Astrocyte of the cerebellum (primary cell): ENCODE measurements at places on chromosomes 12 and 14.

GRCh38 chr12:122483969-122484368 is 16.8 kb downstream of the ZCCHC8 start:
- no peak for DNase-seq

GRCh38 chr14:34966413-34966812 is 16.4 kb upstream of the SRP54 start:
- DNase-seq = no peak

DNA sequence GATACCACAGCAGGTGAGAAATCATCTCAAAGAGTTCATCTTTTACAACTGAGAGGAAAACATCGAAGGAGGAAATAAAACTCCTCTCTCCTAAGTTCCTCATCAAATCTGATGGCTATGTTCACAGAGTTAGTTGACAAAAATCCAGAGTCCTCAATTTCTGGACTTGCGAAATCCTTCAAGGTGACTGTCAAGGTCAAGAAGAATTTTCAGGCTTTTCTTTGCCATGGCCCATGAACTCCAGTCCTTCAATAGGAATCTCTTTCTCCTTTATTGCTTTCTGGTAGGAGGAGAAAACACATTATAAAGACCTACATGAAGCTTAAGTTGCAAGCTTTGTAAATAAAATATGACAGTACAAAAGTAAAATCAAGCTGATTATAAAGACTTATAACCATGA is 1.5 kb downstream of the TRIAP1 start:
- DNase-seq = no peak

GRCh38 chr12:108806346-108806745 is 51.0 kb downstream of the SSH1 start:
- DNase-seq = no peak

GRCh38 chr12:25883026-25883916 is 75.2 kb upstream of the RASSF8 start:
- DNase-seq = no peak

- DNase-seq = peak; percentile 34
Observed at GRCh38 chr14:53516261-53516774, 363.2 kb upstream of the DDHD1 start.

- DNase-seq = peak; percentile 64
Observed at GRCh38 chr12:30847259-30847658, 79.3 kb upstream of the TSPAN11 start.

GRCh38 chr14:55964821-55965220 is 153.4 kb upstream of the PELI2 start:
- no peak for DNase-seq

- DNase-seq = peak; percentile 13
Observed at GRCh38 chr14:94180655-94181271, 6.6 kb downstream of the PPP4R4 start.

- no peak for DNase-seq
Observed at GRCh38 chr14:81031488-81031887, 76.1 kb downstream of the TSHR start.

DNA sequence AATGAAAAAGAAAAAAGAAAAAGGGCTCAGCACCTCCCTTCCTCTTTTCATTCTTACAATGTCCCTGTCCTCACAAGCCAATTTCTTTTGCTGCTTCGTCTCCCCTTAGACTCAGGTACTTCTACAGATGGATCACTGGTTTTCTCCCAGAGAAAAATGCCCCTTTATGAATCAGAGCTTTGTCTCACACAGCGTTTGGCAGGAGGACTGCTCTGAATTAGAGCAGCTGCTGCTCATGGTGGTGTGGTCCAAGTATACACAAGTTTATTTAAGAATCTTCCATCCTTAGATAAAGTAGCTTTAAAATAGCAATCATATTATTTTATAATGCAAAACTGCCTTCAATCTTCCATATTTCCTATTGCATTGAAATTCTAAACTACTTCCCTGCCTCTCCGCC is 80.3 kb downstream of the SLC8A3 start:
- DNase-seq = no peak

DNA sequence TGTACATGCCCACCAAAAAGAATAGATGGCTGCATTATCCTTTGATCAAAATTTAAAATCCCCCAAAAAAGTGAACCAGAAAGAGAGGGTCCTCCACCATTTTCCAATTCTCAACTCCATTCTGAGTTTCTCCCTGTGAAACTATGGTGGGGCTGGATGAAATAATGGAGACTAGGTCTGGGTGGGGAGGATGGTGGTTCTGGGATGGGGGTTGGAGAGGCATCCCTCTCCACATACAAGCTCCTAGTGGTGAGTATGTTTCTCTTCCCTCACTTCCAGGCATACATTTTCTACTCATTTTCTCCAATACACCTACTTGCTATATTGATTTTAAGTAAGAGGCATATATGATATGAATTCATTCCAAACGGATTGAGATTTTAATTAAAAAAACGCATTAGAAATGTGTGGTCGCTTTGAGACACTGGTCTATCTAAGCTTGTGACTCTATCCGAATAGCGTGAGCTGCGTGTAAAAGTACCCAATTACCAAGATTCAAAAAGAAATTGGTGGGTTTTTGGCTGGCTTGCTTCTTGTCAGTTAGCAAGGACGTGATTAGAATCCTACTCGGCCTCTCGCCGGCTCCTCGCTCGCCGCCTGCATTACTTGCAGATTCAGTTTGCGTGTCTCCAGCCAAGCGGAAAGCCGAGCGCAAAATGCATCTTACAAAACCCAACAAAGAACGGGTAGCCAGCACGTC is 3.4 kb downstream of the ASCL1 start:
- DNase-seq = no peak

DNA sequence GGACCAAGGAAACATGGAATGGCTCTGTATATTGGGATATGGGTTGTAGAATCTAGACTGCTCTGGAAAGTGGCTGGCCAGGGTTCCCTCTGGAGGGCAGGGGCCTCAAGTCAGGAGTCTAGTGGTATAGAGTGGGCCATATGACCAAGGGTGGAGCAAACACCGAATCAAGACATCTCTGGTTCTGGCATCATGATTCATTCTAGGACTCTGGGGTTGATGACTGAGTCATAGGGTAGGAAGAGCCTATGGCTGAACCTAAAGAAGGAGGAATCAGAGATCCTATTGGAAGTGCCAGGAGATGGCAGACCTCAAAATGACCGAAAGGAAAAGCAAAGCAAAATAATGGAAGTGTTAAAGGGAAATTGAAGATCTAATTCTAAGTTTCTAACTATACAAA is 356.4 kb upstream of the PRICKLE1 start:
- DNase-seq = no peak

DNA sequence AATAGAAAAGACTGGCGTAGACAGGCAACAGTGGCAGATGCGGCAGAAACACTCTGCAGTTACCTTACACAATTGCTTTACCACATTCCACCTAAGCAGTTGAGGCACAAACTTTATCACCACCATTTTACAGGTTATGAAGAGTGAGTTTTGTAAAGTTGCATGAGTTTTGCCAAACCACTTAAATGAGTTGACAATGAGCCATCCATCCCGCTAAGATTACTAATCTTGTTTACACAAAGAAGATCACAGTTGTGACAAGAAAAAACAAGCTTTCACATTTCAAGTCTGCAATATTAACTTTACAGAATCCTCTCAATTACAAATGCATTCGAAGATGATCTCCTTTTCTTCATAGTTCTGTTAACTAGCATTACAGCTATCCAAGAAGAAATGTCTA is 1.8 kb downstream of the TMCC3 start:
- no peak for DNase-seq

GRCh38 chr14:27712364-27712763 is 1054.2 kb upstream of the FOXG1 start:
- DNase-seq = no peak

DNA sequence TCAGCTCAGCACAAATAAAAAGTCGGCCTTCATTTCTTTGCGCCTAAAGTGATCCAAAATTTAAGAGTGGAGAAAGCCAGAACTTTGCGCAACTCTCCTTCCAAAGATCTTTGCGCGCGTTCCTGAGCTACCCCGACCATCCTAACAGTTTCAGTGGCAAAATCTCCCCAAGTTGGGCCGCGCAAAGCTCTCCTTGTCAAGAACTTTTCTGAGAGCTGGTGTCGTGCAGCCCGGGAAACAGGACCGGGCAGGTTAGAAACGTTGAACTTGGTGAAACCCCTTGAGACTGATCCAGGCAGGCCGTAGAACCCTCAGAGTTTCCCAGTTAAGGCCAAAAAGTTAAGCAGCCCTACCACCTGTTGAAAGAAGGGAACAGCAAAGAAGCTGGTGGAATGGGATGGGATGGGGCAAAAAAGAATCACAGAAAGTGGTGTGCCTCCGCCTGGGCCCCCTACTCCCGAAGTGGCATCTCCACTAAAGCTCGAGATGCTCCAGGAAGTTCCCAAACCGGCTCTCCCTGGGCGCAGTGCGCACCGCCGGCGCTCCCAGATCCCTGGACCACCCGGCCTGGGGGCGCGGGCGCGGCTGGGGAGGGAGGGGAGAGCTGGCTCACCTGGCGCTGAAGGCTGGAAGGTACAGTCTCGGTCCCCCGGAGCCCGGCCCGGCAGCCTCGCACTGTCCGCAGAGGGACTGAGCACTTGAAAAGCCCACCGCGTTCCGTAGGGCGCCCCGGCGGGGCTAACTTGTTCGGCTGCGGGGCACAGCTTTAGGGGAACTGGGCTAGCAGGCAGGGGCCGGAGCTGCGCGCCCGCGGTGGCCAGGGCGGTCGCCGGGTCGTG is 768 bp downstream of the DBX2 start:
- no peak for DNase-seq

DNA sequence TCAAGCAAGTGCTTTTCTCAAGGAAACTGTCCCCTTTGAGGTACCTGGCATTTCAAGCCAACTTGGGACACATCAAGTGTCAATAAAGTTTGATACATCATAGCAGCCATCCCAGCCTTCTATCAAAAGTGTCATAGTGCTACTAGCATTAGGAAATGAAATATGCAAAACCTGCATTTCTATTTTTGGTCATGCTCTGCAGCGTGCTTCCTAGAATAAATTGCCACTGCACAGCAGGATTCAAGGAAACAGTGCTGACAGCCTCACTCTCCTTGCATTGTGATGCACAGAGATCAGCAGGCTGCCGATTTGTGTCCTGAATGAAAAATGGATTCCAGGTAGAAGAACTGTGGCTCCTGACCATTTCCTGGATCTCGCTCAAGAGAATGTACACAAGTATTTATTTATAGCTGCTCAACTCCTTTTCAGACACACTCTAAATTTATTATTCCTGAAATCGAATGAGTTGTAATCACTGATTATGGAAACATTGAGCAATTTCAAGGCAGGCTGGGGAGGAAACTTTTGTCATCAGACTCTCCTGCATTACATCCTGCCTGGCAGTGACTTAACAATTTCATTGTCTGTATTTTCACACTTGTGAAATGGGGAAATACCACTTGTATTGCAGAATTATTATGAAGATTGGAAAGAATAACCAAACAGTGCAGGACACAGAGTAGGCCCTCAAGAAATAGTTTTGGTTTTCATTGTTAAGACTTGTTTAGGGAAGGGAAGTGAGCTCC is 120.9 kb downstream of the SLC38A6 start:
- no peak for DNase-seq

DNA sequence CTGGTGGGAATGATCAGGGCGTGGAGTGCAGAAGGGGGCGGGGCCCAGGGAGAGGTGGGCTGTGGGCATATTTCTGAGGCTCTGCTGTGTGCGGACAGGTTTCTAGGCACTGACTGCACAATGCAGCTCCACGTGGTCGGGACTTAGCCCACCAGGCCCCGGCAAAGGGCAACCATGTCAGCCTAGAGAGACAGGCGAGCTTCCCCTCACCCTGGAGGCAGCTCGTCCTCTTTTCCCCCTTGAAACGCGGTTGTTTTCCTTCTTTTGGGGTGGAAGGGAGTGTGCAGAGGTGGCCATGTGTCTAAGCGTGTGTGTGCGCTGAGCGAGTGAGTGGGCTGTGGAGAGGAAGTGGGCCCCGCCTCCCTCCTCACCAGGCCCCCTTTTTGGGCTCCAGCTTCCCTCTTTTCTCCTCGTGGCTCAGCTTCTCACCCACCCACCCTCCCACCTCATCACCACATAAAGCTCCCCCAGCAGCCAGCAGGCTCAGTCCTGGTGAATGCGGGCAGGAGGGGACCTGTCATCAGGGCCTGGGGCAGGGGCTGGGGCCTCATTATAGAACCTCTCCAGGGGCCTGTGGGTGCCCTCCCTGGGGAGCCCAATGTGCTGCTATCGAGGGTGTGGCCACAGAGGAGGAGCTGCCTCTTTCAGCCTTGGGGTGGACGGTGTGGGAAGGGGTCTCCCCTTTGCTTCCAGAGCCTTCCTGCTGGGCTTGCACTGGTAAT is 22.0 kb downstream of the LRTM2 start:
- no peak for DNase-seq

DNA sequence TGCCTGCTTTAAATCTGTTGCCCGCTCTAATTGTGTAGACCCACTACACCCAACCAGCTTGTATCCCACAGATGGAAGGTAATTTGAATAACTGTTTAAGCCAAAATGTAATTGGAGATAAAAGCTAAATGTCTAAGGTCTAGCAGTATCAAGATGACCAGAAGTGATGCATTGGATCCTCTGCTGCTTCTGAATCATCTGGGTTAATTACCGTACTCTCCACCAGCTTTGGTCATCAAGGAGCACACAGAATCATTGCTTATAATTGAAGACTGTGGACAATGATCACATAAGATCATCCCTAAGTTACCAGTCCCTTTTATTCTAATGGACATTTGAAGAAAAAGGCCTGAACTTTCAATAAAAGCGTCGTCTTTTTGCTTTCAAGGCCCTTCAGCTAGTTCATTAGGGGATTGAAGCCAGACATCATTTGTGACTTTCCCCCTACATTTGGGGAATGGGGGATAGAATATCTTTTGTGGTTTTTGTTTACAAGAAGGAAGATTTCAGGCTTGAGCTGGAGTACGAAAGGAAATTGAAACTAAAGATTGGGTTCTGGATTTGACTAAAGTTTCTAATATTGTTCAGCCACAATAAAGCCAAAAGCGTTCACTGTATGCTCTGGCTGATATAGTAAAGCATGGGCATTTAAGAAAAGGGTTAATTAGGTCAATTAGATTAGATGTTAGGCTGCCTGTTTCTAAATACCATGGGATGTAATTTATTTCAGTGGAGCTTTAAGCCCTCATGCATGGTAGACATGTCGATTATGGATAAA is 123.2 kb downstream of the CHST11 start:
- no peak for DNase-seq

DNA sequence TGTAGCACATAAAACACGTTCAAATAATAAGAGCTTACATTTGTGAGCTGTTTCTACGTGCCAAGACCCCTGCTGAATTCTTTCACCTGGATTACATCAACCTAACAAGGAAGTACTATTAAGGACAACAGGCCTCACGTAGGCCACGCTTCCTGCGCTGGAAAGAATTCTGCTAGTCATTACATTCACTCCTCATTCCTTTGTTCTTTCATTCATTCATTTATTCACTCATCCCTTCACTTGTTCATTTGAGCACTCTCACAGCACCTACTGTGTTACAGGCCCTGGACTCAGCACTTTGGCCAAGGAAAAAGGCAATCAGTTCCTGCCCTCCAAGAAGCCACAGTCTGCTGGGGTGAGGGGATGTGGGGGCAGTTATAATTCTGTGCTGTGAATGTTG is 28.2 kb downstream of the TESC start:
- no peak for DNase-seq

DNA sequence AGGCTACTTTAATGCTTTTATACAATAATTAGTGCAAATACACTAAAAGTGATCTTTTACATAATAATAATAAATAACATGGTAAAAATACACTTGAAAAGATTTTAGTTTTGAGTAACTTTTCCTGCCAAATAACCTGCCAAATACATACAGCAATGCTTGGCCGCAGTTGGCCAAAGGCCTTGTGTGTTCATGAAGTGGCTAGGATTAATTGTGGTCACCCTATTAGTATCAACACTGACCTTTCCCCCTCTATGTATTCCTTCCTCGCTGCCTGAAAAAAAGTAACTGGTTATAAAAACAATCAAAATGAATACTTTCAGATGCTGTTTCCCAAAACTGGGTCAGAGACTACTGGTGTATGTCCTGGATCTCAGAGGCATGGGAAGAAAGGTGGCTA is 34.3 kb downstream of the KICS2 start:
- DNase-seq = no peak

GRCh38 chr12:27511031-27511722 is 12.8 kb upstream of the PPFIBP1 start:
- no peak for DNase-seq
